ENCODE measurements at places on chromosomes 6 and 20.

DNA sequence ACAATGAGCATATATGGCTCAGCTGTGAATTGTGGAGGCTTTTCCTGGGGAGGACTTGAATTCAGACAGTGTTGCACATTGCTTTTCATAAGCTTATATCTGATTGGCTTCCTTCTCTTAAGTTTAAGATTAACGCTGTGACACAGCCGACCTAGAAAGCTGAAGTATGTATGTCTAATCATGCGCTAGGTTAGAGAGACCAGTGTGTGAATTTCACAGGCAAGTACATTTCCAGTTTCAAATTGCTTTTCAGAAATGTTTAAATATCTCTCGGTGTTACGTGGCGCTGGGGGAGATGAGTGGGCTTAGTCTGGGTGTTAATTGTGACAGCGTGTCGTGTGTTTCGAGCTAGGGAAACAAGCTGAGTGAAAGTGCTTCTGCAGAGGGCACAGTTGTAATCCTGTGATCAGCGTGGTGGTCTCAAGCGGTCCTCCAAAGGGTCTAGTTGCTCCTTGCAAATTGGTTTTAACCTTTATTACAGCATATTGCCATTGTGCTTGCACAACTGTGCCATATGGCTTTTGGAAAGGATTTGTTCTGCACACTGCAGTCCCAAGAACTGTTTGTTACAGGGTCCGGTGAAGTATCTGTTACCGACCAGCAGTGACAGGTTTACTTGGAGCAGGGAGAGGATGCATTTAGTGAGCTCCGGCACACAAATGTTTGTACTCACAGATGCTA lies 166.6 kb downstream of the SASH1 start:
- no peak for DNase-seq

GRCh38 chr6:74642101-74642500 lies 563.8 kb downstream of the COL12A1 start:
- no peak for DNase-seq

DNA sequence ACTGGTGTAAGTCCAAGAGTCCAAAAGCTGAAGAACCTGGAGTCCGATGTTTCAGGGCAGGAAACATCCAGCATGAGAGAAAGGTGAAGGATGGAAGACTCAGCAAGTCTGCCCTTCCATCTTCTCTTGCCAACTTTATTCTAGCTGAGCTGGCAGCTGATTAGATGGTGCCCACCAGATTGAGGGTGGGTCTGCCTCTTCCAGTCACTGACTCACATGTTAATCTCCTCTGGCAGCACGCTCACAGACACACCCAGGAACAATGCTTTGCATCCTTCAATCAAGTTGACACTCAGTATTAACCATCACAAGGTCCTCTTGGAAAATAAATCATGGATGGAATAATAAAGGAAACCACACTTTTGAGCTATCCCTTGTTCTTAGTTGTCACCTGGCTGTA lies 121.2 kb downstream of the MAP3K7 start:
- DNase-seq: no peak

DNA sequence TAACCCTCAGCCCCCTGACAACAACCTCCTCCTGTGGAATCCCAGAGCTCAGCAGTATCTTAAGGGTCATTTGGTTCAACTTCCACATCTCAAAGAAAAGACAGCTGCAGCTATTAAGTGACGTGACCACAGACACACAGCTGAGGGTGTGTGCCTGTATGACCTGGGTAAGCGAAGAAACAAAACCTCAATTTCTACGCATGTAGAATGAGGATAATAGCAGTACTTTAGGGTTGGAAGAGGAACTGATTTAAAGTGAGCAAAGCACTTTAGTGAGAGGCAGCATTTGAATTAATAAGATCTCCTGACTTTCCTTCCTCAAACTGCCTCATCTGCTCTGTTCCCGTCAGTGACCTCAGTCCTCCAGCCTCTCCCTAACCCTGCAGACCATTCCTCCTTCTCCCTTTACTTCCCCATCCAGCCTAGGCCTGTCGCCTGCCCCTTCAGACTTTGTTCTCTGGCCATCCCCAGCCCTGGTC lies 6.8 kb upstream of the ARMC2 start:
- DNase-seq: no peak

- no peak for DNase-seq
Measured at GRCh38 chr6:111238464-111239119, 151.3 kb downstream of the SLC16A10 start.

- DNase-seq: no peak
Measured at GRCh38 chr20:58229198-58229798, 845 bp upstream of the ANKRD60 start.

DNA sequence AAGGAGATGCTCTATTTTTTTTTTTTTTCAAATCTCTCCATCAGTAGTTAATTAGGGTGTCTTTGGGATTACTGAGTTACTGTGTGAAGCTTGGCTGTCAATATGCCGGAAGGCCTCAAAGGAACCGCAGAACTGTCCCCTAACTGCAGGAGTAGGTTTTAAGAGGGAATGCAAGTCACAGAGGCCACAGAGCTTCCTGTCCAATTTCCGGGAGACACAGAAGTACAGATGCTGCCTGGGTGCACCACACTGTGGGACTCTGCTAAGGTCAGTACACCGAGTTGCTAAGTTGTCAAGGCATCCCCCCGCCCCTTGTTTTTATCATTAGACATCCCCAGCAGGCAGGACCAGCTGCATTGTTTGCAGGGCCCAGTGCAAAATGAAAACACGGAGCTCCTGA lies 120.2 kb upstream of the RAB32 start:
- DNase-seq: no peak

DNA sequence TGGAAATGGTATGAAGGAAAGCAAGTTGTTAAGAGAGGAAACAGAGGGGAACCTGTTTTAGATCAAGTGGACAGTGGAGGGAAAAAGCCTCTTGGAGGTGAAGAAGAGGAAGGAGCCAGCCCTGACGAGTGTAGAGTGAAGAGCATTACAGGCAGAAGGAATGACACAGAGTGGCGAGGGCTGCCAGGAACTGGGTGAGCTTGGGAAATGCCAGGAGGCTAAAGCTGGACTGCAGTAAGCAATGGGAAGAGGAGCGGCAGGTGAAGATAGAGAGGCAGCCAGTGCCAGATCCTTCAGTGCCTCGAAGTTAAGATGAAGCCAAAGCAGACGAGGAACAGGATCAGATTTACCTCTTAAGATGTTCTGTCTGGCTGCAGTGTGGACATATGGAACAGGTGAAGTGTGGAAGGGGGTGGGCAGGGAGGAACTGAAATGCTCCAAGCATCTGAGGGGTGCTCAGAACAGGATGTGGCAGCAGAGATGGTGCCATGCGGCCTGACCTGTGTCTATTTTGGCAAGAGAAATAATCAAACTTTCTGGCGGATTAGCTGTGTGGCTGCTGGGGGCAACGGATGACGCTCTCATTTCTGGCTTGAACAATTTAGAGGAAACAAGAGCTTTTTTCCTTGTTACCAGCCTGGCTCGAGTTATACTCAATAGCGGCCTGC lies 748.4 kb downstream of the PTPRT start:
- no peak for DNase-seq

- no peak for DNase-seq
Measured at GRCh38 chr6:438634-439170, 47.1 kb downstream of the IRF4 start.

- no peak for DNase-seq
Measured at GRCh38 chr20:13927171-13927570, 63.2 kb downstream of the SEL1L2 start.

DNA sequence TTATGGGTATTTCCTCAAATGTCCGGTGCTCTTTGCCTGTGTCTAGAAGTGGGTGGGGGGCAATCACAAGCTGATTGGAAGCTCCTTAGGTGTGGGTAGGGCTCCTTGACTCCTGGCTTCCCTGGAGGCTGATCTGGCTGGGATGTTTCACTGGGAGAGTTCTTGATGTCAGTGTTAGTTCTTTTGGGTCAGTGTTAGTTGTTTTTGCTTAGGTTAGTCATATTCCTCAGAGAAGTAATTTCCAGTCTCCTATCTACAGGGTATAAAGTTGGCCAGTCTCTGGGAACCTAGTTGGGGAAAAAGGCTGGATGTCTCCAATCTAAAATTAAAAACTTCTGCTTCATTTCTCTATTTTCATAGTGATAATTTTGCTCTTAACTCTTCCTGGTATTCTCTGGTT lies 23.6 kb downstream of the CDC5L start:
- DNase-seq: no peak

DNA sequence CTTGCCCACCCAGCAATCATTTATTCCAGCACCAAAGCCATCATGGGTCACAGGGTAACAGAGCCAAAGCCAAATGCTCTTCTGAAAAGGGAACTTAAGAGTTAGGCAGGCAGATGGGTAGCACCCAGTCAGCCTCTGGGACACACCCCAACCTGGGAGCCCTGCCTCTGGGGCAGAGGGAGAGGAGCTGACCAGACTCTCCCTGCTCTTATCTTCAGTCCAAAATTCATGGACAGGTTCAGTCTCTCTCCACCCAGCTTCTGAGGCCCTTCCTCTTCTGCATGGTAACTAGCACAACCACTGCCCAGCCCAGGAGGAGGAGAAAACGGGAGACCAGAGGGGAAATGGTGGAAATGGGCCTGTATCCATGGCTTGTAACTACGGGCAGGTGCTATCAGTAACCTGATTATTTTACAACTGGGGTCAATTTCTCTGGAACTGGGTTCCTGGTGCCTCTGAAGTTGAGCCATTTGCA lies 105.4 kb downstream of the NOL4L start:
- DNase-seq: no peak

- DNase-seq: no peak
Measured at GRCh38 chr6:140183881-140184280, 809.4 kb upstream of the CITED2 start.

GRCh38 chr6:136751991-136752390 lies 40.3 kb downstream of the MAP3K5 start:
- DNase-seq: no peak

DNA sequence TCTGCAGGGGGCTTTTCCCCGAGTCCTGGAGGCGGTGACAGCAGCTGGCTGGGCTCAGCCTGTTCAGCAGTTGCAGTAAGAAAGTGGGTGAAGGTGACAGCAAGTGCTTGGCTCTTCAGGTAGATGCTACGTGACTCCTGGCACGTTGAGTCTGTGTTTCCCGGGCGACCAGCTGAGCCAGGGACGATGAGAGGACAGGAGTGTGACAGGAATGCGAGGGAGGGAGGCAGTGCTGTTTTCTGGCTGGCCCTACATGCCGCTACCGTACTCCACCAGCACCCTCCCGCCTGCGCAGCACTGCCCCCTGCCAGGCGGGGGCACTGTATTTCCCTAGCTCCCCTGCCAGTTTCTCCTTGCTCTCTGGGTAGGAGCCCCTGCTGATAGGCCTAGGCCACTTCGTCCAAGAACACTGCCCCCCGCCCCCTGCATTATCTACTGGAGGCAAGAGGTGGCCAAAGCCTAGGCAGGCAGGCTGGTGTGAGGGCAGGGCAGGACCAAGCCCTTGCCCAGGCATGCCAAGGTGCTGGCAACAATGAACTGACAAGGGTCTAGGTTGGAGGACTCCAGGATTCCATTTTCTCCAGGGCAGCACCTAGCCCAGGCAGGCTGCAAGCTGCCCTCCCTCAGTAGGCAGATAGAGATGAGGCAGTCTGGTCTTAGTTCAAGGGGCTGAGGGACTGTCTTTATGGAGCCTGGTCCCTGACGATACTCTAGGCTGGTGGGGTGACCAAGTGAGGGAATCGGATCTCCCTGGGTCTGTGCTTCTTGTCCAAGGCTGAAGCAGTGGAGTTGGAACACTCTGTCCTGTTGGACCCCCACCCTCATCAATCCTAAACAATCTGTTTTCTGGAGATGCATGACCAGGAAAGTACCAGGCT lies 19.2 kb downstream of the MRPS18A start:
- peak; percentile 59 for DNase-seq

- DNase-seq: no peak
Measured at GRCh38 chr20:8457978-8458377, 325.9 kb downstream of the PLCB1 start.

- no peak for DNase-seq
Measured at GRCh38 chr20:4549711-4550259, 171.9 kb upstream of the PRND start.

- DNase-seq: no peak
Measured at GRCh38 chr20:54179946-54180345, 6.2 kb upstream of the CYP24A1 start.

DNA sequence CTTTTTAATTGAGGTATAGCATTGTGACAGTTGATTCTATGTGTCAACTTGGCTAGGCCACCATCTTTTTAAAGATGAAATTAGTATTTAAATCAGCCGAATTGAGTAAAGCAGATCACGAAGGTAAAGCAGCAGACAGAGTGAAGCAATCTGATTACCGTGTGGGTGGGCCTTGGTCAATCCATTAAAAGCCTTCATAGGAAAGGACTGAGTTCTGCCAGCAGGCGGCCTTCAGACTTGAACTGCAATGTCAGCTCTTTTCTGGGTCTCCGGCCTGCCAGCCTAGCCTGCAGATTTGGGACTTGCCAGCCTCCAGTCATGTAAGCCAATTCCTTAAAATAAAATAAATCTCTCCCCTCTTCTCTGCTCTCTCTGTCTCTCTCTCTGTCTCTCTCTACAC lies 22.4 kb upstream of the TGM2 start:
- no peak for DNase-seq

DNA sequence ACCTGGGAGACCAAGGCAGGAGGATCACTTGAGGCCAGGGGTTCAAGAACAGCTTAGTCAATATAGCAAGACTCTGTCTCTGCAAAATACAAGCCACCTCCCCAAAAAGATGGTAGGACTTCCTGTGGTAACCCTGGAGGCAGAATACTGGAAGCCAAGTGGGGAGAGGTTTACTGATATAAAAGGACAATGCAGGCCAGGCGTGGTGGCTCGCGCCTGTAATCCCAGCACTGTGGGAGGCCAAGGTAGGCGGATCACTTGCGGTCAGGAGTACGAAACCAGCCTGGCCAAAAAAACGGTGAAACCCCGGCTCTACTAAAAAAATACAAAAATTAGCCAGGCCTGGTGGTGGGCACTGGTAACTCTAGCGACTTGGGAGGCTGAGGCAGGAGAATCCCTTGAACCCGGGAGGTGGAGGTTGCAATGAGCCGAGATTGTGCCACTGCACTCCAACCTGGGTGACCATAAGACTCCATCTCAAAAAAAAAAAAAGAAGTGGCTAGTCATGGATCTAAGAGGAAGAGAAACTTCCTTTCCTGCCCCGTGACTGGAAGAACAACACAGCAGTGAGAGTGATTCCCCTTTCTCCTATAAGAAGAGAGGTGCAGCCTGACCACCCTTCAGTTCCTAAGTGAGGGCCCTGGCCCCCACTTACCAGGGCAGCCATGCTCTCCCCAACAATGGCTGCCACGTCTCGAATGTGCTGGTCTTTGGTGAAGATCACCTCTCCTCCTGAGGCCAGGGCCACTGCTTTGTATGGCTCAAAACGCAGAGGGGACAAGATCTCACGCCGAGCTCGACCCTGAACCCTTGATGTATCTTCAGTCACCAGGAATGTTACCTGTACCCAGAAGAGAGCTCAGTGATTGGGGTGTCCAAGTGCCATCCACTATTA lies 6.2 kb downstream of the SAPCD1 start:
- DNase-seq: no peak

DNA sequence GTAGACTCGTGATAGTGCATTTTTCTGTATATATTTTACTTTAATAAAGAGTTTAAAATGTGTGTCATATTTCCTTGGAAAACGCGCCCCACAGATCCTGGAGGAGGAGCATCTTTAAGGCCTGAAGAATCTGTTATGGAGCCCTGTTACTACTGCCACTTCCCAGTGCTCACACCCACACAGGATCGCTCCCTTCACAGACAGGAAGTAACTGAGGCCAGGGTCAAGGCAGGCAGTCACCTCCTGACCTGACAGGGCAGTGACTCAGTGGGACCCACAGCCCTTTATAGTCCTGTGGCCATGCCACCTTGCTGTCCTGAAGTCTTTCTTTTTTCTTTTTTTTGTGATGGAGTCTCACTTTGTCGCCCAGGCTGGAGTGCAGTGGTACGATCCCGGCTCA lies 9.0 kb downstream of the RRBP1 start:
- DNase-seq: no peak

All from left hindlimb (tissue), 1 donor.